Esophagus squamous epithelium (tissue), 5 donors: ENCODE measurements at places on chromosomes 3 and 15.

DNA sequence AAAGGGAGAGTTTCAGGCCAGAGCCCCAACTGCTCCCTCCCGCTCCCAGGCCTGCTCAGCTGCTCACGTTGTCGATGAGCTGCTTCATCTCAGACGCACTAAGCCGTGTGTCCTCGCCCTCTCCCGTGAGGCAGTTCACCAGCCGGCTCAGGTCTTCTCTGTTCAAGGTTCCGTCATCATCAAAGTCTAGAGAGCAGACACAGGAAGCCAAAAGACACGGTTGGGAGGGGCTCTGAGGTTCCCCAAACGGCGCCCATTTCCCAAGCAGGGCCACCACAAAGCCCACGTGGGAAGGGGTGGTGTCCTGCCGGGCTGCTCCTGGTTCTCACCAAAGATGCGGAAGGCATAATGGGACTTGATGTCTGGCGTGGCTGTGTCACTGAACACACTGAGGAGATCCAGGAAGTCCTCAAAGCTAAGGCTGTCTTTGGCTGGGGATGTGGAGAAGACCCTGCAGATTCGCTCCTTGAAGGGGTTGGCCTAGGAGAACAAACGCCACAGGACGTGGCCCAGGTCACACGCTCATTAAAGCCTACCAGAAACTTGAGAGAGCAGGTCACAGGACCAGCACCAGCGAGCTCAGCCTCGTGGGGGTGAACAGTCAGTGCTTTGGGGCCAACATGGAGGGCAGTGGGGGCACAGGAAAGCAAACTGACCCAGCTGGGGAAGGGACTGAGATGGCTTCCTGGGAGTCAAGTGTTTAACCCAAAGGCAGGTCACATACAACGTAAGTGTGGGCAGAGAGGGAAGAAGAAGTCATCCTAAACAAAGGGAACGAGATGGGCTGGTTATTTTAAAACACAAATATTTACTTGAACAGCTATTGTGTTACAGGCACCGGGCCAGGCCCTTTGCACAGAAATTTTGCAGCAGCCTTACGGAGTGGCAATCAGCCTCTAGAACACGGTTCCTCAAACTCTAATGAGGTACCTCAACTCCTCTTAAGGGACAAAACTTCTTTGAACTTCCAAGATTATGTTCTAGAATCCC, 2.4 kb downstream of the CIB1 start:
- peak overlapping the region; percentile 82 for H3K4me3 ChIP-seq
- peak; percentile 20 for DNase-seq
- peak overlapping the region; percentile 90 for H3K27ac ChIP-seq
- H3K27me3 ChIP-seq, result no peaks in the 10 kb centered on the region

- no peak for DNase-seq
- H3K4me1 ChIP-seq, result peaks cover 60% of the 10 kb centered on the region
- H3K27me3 ChIP-seq, result no peaks in the 10 kb centered on the region
- H3K4me3 ChIP-seq, result no peak overlapping the region
- H3K36me3 ChIP-seq, result no peaks in the 10 kb centered on the region
These were observed 1.3 kb upstream of the DENND6A start for GRCh38 chr3:57694146-57694545.

DNA sequence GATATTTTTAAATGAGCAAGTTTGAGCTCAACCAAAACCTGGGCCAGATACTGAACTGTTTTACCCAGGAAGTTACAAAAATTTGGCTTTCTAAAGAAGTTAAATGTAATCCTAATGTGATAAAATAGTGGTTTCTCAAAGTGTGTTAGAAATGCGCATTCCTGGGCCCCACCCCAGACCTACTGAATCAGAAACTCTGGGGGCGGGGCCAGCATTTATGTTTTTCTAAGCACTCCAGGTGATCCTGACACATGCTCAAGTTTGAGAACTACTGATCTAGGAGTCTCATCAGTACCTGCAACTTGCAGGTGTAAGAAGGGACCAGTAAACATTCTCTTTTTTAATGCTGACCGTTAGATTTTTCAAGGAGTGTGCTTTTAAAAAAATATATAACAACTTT, 190.6 kb downstream of the VPS13C start:
- H3K4me1 ChIP-seq, result no peaks in the 10 kb centered on the region
- no peak for DNase-seq

- H3K4me3 ChIP-seq, result no peak overlapping the region
- H3K27me3 ChIP-seq, result no peaks in the 10 kb centered on the region
These were observed 301.3 kb downstream of the IL20RB start for GRCh38 chr3:137259089-137259488.

GRCh38 chr3:97510795-97511194, 253.8 kb upstream of the ARL6 start:
- no peak overlapping the region for H3K27ac ChIP-seq
- H3K4me1 ChIP-seq, result no peaks in the 10 kb centered on the region
- no peak overlapping the region for H3K4me3 ChIP-seq
- no peaks in the 10 kb centered on the region for H3K36me3 ChIP-seq
- no peak for DNase-seq
- no peaks in the 10 kb centered on the region for H3K27me3 ChIP-seq

DNA sequence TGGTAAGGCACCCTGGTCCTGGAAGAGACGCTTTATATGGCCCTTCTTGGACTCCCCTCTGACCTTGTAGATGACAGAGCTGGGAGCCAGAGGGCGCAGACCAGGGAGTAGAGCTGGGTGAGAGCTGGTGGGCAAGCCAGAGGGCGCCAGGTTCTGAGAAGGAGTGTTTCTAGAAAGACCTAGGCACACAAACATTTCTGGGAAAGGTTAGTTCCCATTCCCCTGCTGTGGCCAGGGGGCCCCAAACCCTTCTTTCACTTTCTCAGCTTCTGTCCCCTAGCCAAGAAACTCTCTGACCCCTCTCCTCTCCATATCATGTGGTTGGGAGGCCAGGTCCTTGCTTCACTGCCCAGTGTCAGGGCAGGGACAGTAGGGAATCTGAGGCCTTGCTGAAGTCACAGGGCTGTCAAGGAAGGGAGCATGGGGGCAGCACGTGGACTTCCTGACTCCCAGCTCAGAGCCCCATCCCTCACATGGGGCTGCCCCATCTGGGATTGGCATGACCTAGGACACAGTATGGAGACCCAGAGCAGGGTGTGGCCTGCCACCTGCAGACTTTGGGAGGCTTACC, 3.6 kb downstream of the HEMK1 start:
- no peak for DNase-seq
- no peak overlapping the region for H3K27ac ChIP-seq
- no peaks in the 10 kb centered on the region for H3K27me3 ChIP-seq
- peaks cover 31% of the 10 kb centered on the region for H3K36me3 ChIP-seq
- peaks cover 32% of the 10 kb centered on the region for H3K4me1 ChIP-seq
- H3K4me3 ChIP-seq, result no peak overlapping the region

GRCh38 chr3:123015596-123015995, 12.0 kb downstream of the SEMA5B start:
- no peaks in the 10 kb centered on the region for H3K27me3 ChIP-seq
- no peak for DNase-seq
- H3K4me3 ChIP-seq, result no peak overlapping the region
- no peaks in the 10 kb centered on the region for H3K4me1 ChIP-seq
- H3K36me3 ChIP-seq, result no peaks in the 10 kb centered on the region
- no peak overlapping the region for H3K27ac ChIP-seq

GRCh38 chr15:40702077-40702476, 7.1 kb downstream of the RAD51 start:
- no peak overlapping the region for H3K27ac ChIP-seq
- no peak overlapping the region for H3K4me3 ChIP-seq
- no peaks in the 10 kb centered on the region for H3K27me3 ChIP-seq
- H3K36me3 ChIP-seq, result no peaks in the 10 kb centered on the region
- H3K4me1 ChIP-seq, result no peaks in the 10 kb centered on the region
